ENCODE measurements at places on chromosomes 7 and 10.

DNA sequence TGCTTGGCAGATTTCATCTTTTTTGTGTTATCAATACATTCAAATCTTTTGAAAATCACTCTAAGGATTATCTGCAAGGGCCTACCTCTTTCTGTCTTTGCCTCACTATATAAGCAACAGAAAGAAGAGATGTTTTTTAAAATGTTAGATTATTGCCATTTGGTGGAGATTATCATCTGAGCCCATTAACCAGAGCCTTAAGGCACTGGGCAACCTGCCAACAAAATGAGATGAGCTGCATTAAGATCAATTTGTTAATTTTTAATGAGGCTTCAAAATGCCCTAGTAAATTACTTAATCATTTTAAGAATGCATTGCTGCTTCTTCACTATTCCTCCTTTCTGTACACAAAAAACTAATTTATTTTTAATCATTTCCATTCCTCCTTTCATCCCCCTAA is 314.1 kb downstream of the SNX13 start:
- DNase-seq, result no peak

DNA sequence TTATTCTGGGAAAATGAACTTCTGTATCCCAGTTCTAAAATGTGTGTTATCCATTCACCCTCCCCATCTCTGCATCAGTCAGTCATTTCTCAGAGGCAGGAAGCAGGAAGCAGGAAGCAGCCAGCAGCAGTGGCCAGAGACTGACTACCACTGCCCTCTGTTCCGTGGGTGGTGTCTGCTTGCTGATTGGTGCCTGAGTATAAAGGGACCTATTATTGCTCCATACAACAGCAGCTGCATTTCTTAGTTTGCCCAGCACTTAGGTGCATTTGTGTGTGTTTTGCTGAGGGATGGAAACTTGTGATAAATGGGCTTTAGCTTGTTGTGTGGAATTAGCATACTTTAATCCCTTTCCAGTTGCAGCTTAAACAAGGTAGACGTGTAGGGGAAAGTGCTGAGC is 582.2 kb downstream of the SORCS1 start:
- DNase-seq, result peak; percentile 68

GRCh38 chr7:44280993-44281721 is 44.2 kb downstream of the CAMK2B start:
- peak; percentile 85 for DNase-seq

GRCh38 chr10:71735709-71736569 is 16.4 kb upstream of the C10orf105 start:
- no peak for DNase-seq

- no peak for DNase-seq
Measured at GRCh38 chr7:116271963-116272886, 61.9 kb downstream of the TES start.

DNA sequence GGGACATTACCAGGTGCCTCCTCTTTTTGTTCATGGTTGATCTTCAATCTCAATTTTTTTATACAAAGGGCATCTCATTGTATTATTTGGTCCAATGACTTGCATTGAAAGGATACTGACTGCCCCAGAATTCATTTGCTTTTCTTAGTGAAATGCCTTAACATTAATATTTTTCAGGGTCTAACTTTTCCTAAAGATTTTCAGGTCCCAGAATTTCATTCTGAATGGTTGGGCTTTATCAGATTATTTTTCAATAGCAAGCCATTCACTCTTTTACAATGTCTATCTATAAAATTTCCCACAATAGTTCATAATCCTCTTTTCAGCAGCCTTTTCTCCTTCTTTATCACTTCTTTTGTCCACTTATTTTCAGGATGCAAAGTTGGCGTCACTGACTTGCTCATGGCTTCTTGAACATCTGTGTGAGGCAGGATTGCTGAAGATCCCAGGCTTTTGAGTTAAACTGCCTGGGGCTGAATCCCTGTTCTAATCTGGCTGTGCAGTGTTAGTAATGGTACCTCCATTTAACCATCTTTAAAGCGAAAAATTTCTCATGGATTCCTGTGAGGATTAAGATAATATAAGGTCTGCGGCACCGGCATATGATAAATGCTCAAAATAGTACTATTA is 131.7 kb upstream of the HDAC9 start:
- no peak for DNase-seq

DNA sequence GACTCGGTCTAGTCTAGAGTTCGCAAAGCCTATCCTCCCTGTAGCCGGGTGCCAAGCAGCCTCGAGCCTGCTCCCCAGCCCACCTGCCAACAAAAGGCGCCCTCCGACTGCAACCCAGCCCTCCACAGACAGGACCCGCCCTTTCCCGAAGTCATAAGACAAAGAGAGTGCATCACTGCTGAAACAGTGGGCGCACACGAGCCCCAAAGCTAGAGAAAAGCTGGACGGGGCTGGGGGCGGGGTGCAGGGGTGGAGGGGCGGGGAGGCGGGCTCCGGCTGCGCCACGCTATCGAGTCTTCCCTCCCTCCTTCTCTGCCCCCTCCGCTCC is 622 bp upstream of the COL1A2 start:
- no peak for DNase-seq

- no peak for DNase-seq
Measured at GRCh38 chr10:16986406-16987205, 143.0 kb downstream of the CUBN start.

DNA sequence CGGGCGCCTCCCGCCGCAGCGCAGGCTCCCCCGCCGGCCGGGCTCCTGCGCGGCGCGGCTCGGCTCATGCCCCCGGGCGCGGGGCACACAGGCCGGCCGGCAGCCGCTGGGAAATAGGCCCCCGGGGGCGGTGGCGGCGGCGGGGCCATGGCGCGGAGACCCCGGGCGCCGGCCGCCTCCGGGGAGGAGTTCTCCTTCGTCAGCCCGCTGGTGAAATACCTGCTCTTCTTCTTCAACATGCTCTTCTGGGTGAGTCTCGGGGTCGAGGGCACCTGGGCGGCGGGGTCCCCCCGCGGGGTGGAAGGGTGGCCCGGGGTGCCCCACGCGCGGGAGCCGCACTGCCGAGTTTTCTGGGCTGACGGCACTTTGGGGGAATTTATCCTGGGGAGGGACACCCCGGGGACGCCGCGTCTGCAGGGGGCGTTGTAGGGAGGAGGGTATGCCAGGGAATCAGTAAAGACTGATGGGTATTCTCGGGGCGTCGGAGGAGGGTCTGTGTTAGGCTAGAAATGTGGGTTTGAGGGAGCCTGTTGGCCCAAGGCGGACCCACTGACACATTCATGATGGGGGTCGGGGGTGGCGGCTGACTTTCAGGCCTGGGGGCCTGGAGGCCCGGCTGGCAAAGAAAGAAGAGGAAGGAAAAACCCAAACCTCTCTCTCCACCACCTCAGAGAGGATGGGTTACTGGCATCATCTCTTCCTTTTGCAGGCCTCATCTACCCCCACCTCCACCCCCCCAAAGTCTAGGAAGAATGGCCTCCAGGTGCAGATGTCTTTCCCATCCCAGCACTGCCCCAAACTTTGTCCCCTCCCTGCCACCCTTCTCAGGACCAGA is 544 bp downstream of the TSPAN33 start:
- no peak for DNase-seq

GRCh38 chr7:36611703-36612102 is 112.6 kb downstream of the AOAH start:
- DNase-seq, result no peak

GRCh38 chr10:13189961-13190360 is 28.6 kb downstream of the MCM10 start:
- DNase-seq, result no peak

Data from posterior cingulate gyrus (tissue), 11 donors.